D721Med (cell line): ENCODE measurements at places on chromosomes 1 and 21.

DNA sequence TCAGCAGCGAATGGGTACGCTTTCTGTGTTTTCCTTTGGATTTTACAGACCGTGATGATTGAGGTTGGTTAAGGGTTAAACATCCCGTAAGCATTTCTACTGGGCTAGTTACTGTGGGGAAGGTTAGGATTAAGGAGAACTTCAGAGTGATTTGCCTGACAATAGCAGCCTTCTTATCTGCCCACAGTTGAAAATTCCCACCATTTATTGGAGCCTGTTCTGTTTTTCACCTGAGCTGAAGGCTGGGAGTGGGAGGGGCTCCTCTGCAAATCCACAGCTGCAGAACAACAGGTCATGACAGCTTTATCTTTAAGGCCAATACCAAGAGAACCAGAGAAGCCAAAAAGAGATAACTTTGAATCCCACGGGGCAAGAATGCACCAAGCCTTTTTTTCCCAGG lies 168.6 kb downstream of the KAZN start:
- DNase-seq = no peak

DNA sequence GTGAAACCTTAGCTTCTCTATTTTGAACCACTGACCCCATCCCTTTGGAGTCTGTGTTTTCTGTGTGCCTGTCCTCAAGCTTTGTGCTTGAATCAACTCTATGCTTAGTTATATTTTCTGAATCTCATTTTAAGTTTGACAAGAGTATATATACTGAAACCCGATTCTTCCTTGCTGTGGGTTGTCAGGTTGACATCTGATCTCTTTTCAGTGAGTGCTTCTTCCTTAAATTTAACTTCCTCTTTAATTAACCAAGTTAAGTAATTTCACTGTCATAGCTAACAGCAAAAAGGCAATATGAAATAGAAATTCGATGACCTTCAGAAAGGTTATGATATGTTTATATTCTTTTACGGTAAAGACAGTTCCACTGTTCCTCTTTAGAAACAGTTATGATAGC lies 69.4 kb downstream of the C1orf21 start:
- DNase-seq = no peak

GRCh38 chr1:9258629-9259028 lies 24.1 kb downstream of the H6PD start:
- no peak for DNase-seq

DNA sequence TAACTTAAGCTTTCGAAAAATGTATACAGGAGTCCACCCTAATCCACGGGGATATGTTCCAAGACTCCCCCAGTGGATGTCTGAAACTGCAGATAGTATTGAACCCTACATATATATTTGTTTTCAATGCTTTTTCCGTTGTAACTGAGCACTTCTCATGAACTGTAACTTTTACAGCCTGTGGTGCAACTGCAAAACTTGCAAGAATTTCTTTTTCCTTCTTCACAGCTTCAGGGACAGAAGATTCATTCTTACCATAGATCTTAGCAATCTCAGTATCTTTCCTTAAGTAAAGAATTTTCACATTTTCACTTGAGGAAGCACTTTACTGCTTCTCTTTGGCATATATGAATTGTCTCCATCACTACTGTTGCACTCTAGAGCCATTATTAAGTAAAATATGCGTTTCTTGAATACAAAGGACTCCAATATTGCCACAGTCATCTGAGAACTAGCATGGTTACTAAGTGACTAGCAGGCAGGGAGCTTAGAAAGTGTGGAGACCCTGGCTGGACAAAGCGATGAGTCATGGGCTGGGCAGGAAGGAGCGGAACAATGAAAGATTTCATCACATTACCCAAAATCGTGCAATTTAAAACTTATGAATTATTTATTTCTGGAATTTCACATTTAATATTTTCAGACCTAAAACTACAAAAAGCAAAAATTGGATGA lies 14.1 kb downstream of the DPYD start:
- no peak for DNase-seq

DNA sequence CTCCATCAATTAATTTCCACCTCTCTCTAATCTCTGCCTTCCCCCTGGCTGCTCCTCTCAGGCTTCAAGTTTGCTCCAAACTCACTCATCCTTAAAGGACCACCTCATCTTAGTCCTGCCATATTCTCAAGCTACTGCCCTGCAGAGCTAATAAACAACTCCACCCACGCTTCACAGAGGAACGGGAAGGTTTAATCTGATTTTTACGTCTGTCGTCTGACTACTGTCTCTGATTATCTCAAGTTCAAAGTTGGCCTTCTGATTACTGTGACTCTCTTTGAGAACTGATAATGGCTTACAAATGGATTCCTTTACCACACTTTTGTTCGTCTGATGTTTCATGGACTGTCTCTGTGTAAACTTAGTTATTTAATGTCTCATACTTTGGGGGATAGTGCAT lies 7.6 kb upstream of the CPT2 start:
- DNase-seq = no peak

GRCh38 chr1:15706751-15707150 lies 22.6 kb downstream of the PLEKHM2 start:
- DNase-seq = no peak

DNA sequence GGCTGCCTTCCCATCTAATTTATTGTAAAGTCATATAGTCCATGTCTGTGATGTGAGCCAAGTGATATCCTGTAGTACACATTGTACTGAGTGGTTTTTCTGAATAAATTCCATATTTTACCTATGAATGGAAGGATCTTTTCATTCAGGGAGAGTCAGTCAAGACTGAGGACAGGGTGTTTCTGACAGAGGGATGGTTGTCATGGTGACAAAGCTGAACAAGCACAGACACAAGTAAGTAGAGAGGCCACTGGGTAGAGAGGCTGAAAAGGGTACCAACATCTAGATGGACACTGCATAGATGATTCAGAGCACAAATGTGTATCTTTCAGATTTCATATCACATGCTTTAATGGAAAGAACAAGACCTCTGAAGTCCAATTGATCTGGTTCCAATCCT lies 22.6 kb upstream of the IL20 start:
- no peak for DNase-seq

GRCh38 chr1:208107425-208108212 lies 136.6 kb downstream of the PLXNA2 start:
- no peak for DNase-seq

DNA sequence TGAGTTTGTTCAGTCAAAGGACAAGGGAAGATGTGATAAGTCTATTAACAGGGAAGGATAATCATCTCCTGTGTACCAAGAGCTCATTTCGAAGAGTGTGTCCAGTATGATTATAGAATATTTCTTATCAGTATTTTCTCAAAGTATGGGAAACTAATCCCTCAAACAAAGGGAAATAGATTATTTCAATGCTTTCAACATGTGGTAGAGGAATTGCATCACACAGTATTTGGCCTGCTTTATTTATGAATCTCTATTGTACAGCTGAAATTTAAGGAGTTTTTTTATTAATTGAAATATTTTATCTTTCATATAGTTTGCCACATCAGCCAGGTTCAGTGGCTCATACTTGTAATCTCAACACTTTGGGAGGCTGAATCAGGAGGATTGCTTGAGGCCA lies 151.0 kb downstream of the CLEC20A start:
- no peak for DNase-seq

DNA sequence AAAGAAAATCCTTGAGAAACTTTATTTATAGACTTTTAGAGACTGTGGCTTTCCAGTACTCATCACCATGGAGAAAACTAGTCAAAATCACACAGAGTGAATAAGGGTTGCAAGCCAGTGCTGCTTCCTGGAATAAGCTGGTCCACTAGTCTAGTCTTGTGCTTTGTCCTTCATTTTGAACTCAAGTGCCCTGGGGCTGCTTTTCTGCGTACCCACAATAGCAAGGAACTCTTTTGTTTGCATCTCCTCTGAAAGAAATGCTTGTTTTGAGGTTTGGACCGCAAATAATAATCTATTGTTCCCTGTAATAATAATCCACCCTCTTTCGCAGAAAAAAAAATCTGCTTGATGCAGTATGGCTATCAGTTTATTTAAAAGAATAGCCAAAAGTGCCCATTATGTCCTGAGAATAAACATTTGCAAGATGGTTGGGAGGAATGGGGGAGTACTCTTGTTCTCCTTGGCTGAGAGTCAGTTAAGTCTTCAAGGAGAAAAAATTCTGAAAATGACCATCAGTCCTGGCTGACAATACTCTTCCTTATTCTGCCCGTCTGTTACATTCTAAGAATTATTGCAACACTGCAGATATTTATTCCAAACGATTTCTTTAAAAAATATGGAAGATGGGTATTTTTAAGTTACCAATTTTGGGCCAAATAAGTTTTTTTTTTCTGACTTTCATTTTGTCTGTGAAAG lies 41.9 kb downstream of the MPZL1 start:
- DNase-seq = no peak

DNA sequence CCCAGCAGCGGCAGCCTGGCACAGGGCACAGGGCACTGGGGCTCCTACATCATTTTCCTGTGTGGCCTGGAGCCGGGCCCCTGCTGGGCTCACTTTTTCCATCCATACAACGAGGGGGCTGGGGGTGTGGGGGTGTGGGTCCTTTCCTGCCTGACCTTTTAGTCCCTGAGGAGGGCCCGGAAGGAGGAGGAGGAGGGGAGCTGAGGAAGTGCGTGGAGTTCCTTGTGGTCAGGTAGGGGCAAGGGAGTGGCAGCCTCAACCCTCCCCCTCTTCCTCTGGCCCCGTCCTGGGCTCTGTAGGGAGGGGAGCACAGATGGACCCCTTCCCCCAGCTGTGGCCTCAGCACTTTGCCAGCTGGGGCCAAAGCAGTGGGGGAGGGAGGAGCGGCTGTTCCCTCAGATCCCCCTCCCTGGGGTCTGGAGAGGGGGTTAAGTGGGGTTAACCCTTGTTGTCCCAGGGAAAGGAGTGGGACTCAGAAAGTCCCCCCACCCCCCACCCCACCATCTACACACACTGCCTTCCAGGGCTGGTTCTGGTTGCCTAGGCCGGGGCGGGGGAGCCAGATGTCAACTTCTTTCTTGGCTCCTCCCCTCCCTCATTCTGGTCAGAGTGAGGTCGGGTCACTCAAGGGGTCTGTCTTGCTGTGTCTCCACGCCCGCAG lies 5.7 kb downstream of the NTRK1 start:
- DNase-seq = no peak

GRCh38 chr1:163163881-163164582 lies 38.7 kb downstream of the RGS5 start:
- no peak for DNase-seq

- DNase-seq = no peak
These were observed 1.5 kb downstream of the KNCN start for GRCh38 chr1:46549697-46550681.

GRCh38 chr1:222079566-222079965 lies 337.7 kb upstream of the DUSP10 start:
- no peak for DNase-seq

- no peak for DNase-seq
These were observed 62.0 kb downstream of the MRPS6 start for GRCh38 chr21:34135330-34135729.

DNA sequence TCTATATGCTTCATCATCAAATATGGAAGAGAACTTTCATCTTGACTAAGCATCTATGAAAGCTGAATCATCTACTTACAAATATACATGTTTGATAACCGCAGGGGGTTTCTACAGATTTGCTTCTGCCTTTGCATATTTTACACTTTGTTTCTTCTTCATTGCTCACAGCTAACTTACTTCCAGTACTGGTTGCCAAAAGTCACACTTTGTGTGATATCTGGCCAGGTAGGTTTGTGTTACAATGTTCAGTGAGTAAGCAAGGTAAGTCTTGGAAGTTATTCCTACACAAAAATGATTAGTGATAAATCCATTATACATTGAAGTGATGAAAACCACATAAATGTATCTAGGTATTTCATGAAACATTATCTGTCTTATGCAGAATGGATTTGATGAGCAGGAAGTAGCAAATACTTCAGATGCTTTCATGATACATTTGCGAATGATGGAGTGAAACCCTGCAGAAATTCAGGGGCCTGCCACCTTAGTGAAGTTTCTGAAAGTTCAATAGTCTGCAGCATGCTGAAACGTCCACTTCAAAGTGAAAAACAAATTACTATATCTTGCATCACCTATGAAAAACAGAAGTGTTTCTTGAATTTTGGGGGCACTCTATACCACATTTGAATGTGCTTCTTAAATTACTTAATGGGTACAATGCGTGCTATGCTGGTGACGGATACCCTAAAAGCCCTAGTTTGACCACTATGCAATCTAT lies 187.3 kb downstream of the ATP6V1G3 start:
- no peak for DNase-seq

- DNase-seq = no peak
These were observed 25.1 kb upstream of the PLEKHA6 start for GRCh38 chr1:204384636-204385352.

DNA sequence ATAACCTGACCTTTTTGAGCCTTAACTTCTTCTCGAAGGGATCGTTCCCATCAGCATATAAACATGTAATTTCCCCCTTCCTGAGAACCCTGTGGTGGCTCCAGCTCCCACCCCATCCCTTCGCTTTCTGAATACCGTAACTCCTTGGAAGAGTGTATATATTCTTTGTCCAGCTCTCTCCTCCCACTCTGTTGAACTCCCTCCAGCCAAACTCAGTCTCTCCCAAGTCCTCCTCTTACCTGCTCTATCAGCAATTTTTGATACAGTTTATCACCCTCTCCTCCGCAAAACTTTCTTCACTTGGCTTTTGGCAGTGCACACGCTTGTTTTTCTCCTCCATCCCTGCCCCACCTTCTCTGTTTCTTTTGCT lies 109.9 kb upstream of the SLC25A33 start:
- no peak for DNase-seq

DNA sequence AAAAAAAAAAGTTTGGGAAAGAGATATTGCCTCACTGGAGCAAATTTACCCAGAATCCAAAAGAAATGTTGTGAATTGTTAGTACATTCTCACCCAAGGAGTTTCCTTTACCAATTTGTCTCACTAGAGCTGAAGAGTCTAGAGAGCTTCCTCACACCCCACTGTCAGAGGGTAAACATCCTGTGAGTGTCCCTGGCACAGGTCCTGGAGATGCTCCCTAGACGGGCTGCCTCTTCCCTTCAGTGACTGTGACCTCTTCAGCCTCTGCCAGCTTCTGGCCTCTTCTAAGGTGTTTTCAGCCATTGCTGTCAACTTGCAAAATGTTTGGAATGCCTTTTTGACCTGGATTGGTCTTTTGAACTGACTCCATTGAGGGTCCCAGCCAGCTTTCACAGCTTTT lies 159.4 kb downstream of the DHRS3 start:
- DNase-seq = no peak

DNA sequence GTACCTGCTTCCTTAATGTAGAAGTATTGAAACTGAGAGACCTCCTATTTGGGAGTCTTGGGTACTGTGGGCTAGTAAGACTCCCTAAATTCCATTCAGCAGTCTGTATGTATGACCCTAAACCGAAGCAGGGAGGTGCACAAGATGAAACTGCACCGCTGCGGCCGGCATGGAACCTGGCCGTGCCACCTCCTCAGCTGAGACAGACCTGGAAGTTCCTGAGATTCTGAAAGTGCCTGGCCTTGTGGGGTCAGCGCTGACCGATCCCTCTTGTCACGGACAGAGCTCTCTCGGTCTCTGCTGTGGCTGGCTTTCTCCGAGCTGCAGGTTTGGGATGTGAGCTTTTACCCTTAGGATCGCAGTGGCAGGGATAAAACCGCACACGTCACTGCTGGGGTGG lies 27.0 kb downstream of the PCNT start:
- DNase-seq = no peak

- no peak for DNase-seq
These were observed 32.9 kb downstream of the ARNT start for GRCh38 chr1:150843474-150843873.

- no peak for DNase-seq
These were observed 1594.3 kb downstream of the PLA2G4A start for GRCh38 chr1:188423073-188423472.

- no peak for DNase-seq
These were observed 150.3 kb upstream of the SPAG17 start for GRCh38 chr1:118335331-118335732.
